Psoas muscle (tissue), 8 donors: ENCODE measurements at places on chromosomes 16 and 17. TPM values are rescaled to one million over a fixed set of nuclear protein-coding genes. Genes with fewer than 3 reads are reported as not detected.

DNA sequence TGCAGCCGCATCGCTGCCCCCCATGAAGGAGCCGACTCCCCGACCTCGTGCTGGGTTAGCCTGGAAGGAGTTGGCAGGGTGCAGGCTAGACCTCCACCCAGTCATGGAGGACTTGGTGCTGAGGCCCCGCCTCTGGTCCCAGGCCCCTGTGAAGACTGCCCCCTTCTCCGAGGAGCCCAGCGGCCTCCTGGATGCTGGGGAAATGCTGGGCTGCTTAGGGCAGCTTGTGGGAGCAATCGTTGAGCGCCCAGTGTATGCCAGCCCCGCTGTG lies 1.8 kb downstream of the SSTR5 start:
- DNase-seq = no peak

DNA sequence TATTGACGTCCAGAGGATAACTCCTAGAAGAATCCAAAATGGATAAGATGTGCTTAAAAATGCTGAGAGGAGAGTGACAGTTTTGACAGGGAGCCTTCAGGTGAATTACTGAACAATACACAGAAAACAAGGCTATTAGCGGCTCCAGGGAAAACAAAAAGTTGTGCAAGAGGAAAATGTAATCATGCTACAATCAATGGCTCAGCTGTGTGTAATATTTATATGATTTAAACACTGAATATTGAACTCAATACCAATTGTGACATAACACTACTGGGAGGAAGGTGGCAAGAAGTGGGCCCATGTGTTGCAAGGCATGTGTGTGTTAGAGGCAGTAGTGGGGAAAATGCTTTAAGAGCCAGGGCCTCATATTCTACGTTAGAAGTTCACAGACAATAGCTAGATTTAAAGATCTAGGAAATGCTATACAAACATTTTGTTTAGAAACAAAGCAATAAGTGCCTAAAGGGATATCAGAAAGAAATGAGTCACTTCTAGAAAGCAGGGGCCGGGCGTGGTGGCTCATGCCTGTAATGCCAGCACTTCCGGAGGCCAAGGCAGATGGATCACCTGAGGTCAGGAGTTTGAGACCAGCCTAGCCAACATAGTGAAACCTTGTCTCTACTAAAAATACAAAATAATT lies 253.2 kb upstream of the IRX5 start:
- no peak for DNase-seq

GRCh38 chr16:23562505-23562904 lies 5.0 kb downstream of the UBFD1 start:
- no peak for DNase-seq

DNA sequence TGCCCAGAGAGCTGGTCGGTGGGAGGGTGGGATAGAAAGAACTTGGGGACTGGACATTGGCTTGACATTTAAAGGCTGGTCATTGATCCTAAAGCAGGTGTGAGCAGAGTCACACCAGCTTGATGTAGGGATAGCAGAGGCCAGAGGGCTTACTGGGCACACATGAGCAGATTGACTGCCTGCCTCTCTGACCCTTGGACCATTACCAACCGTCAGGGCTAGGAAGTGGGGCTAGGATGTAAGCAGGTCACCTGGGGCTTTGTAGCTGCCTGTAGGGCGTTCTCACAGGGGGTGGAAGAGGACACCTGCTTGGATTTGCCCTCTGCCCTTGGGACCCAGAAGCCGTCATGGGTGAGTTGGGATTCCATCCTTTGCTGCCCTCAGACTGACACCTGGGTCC lies 11.1 kb upstream of the SMPD3 start:
- no peak for DNase-seq

GRCh38 chr16:27449434-27450195 lies 47.6 kb downstream of the IL21R start:
- no peak for DNase-seq

DNA sequence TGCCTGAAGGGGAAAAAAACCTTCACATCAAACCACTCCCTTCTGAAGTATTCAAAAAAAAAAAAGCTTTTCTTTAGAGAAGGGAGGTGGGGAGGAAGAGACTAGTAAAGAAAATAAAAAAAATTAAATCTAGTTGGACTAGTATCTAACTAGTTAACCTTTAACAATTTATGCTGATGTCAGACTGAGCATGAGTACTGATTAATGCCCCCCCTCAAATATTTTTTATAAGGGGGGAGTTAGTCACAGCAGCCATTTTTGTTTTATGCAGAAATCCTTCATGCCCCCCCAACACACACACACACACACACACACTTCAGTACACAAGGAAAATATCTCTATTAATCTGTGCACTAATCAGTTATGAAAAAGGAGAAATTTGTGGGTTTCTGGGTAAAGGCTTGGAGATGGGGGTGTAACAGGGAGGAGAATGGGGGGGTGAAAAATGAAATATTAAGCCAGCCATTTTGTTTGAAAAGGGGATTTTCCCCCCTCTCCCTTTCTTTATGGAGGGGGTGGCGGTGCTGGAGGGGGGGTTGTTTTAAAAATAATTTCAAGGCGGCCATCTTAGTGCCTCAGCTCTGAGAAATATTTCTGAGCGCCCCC lies 4.7 kb upstream of the CHD3 start:
- no peak for DNase-seq

Gene CCL17
- total RNA-seq = not detected

- peak; percentile 37 for DNase-seq
Observed at GRCh38 chr16:77499373-77500285, 64.8 kb upstream of the ADAMTS18 start.

Gene CRYM
- total RNA-seq = 33.4 TPM

DNA sequence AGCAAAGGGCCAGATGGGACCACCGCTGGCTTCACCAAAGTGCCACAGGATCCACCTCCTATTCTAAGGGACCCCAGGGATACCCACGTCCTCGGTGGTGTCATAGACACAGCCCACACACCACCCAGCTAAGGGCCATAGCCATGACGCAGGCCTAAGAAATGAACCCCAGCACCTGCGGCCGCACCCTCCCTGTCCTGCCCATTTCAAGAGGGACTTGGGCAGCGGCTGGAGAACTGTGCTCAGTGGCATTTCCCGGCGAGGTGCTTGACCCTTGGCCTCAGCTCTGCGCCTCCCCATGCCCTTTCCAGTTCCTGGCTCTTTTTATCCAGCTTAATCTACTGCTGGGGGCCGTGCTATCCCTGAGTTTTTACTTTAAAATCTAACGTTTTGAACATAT lies 27.3 kb downstream of the ZNF778 start:
- no peak for DNase-seq

Gene GP1BA
- total RNA-seq = not detected

Gene KIF19
- total RNA-seq = 0.42 TPM

Gene CD300E
- not detected for total RNA-seq

Gene TMEM238L
- total RNA-seq = not detected

- no peak for DNase-seq
Observed at GRCh38 chr16:13552062-13552959, 367.6 kb upstream of the ERCC4 start.

DNA sequence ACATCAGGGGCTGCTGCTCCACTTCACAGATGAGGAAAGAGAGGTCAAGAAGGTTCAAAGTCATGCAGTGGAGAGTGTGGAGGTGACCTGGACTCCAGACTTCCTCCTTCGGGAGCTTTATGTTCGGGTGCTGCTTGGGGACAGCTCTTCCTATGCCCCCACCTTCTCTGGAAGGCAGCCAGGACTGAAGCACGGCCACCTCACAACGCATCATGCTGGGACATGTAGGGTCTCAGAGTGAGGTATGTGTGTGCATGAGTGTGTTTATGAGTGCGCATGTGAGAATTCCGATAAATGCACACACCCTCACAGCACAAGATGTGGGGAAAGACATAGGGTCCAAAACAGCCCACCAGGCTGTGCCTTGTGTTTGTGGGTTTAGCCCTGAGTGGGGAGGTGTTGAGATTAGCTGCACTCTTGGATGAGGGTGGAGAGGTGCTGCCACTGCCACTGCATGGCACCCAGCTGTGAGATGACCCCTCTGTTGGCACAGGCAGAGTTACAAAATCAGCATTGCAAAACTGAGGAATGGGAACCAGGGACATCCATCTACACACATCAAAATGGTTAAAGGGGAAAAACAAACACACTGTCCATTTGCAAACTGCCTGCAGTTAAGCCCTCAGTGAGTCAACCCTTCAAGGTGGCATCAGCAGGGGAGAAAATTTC lies 367.4 kb downstream of the SEC14L1 start:
- DNase-seq = peak; percentile 9

- DNase-seq = no peak
Observed at GRCh38 chr16:53529513-53529912, 26.5 kb upstream of the AKTIP start.

- no peak for DNase-seq
Observed at GRCh38 chr17:58294034-58294433, 13.3 kb upstream of the MPO start.

DNA sequence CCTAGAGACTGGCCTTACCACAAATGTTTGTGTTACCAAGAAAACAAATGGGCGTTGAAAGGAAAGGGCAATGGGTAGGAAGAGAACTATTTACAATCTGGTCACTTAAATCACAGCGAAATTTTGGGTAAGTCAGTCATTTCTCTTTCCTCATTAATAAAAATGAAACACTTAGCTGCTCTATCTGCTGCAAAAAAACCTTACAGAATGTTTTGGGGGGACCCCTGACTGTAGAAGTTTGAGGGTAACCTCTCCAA lies 742 bp upstream of the NUTF2 start:
- no peak for DNase-seq

DNA sequence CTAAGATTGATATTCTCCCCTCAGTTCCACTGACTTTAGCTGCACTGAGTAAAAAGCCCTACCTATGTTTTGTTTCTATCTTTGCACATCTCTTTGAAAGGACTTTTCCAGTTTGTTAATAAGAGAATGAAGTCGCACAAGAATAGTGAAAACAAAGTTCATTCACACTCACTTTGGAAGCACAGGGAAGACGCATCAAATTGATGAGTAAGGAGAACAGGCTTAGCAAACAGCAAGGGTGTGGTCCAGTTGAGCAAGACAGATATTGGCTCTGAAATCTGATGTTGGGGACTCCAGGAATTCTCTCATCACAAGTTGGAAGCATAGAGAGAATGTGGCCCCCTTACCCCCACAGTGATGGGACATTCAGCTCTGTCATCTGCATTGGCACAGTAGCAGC lies 221.3 kb downstream of the CDH11 start:
- no peak for DNase-seq

DNA sequence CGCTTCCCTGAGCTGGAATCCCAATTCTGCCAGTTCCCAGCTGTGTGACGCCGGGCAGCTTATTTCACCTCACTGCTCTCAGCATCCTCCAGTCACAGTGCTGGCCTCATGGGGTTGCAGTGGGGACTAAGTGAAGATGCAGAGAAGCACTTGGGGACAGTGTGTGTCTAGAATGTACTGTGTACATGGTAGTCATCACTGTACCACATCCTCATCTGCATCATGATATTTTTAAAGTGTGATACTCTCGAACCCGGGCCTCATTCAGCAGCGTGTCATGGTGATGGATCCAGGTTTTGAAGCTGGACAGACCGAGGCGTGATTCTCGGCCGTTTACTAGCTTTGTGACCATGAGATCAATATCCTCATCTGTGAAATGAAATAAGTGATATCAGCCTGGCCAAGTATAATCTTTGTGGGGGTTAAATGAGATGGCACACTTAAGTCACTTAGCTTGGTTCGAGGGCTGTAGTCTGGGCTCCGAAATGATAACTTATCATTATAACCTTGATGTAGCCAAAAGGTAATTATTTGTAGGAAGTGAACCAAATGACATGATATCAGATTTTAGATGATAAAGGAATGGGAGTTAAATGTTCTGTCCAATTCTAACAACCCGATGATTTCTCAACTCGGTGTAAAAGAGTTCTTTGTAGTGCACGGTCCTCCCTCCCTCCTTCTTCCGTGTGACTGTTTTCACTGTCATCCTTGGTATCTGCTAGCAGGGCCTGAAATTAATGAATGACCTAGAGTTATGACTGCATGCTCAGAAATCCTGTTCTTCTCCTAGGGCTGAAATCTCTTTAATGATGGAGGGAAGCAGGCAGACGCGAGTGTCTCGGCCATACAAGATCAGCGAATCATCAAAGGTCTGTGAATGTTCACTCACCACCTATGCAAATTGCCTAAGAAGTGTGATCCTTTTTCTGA lies 2.0 kb downstream of the KLHL36 start:
- DNase-seq = no peak

DNA sequence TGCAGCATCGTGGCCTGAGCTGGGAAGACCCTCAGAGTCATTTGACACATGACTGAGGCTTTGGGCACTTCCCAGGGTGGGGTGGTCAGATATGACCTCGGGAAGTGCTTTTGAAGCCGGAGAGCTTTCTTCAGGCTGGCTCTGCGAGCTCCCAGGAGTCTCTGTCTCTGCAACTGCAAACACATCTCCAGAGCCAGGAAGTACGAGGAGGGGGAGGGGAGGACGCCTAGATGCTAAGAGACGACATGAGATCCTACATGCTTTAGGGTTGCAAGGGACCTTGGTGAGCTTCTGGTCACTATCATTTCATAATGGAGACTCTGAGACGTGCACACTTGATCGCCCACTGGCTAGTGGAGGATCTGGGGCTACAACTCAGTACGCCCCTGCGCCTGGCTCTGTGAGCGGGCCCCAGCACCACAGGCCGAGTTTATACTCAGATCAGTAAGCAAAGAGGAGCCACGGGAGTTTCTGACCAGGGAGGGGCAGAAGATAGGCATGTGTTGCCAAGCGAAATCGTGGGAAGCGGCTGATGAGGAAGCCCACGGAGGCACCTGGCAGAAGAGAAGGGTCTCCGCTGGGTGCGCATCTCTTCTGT lies 527 bp upstream of the MGAT5B start:
- no peak for DNase-seq

DNA sequence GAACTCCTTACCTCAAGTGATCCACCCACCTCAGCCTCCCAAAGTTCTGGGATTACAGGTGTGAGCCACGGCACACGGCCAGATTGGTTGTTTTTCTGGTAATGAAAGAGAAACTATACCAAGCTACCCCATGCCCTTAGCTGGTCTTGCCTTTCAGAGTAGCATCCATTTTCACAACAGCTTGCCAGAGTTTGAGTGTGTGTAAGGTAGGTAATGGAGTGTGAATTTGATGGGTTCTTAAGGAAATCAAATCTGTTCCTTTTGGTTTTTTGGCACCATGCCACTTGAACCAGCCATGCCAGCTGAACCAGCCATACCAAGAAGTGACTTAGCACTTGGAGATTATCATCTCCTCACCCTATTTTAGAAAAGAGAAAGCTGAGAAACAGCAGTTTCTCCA lies 5.1 kb downstream of the CALCOCO2 start:
- no peak for DNase-seq

- no peak for DNase-seq
Observed at GRCh38 chr16:51031598-51031997, 119.5 kb downstream of the SALL1 start.

GRCh38 chr16:12529582-12529981 lies 274.1 kb downstream of the CPPED1 start:
- DNase-seq = no peak

Gene DECR2
- total RNA-seq = 13.9 TPM

DNA sequence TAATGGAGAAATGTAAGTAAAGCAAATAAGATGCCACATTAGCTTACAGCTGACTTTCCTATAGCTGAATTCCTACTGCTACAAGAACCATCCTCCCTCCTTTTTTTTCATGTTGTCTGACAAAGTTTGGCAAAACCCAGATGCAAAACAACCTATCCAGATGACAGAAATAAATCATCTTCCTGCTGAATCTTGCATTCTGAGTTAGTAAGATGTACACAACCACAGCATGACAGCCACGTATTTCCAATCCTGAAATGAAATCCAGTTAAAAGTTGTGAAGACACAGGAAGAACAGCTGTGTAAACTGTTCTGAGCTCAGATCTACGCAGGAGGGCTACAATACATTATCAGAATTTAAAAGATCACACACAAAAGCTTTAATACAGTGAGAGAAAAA lies 5.1 kb upstream of the DHX33 start:
- no peak for DNase-seq
